ENCODE measurements at places on chromosomes 1 and 21.
A peak's percentile ranks its signal among the peaks of the same experiment; 100 is the strongest.

DNA sequence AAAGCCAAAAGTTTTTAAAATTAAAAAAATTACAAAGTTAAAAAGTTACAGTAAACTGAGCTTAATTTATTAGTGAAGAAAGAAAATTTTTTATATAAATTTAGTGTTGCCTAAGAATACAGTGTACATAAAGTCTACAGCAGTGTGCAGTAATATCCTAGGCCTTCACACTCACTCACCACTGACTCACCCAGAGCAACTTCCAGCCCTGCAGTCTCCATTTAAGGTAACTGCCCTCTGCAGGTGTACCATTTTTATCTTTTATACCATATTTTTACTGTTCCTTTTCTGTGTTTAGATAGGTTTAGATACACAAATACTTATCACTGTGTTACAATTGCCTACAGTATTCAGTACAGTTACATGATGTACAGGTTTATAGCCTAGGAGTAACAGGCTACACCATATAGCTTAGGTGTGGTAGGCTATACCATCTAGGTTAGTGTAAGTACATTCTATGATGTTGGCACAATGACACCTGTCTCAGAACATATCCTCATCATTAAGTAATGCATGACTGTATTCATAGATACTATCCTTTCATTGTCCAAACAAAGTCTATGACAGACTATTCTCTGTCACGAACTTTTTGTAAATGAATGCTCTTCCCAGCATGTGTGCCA is 78.6 kb upstream of the PBX1 start:
- DNase-seq, result no peak

GRCh38 chr1:113021430-113022085 is 51.4 kb upstream of the LRIG2 start:
- no peak for DNase-seq

DNA sequence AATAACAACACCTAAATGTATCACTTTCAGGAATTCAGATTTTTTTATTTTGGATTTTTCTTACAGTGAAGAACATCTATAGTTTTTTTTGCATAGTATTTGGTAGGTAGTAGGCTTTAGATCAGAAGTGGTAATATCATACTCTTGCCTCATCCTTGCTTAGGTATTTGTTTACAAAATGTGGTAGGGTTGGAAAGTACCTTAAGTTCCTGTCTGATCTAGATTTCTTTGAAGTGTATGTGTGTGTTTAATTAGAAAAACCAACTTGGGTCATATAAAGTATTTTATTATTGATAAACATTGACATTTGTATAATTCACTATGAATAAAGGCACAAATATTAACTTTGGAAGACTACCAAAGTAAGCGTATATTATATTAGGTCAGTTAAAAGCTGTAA is 85.3 kb upstream of the GPR88 start:
- no peak for DNase-seq

DNA sequence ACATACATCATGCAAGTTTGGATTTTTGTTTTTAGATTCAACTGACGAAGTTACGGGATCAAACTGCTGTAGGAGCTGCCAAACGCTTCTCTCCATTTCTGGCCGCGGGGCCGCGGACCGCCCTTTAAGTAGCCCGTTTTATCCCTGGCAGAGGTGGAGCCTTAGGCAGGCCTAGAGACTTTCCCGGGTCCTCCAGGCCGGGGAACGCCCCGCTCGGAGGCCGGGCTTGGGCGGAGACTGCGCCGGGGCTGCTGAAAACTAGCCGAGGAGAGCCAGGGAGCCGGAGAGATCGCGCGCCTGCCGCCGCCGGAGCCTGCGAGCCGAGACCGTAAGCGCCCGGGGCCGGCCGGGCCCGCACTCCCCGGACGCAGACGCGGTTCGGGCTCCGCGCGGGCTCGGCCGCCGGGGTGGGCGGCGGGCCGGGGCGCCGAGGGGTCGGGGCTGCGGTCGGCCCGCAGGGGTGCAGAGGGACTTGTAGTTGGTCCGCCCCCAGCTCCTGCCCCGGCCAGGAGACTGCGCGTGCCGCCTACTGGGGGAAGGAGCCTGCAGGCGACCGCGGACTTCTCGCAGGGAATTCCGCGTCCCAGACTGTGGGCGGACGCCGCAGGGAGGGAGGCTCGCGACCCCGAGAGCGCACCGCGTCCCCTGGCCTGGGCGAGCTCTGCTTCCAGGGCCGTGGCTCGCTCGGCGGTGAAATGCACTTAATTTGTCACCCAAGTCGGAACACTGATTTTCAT is at the start of gene EPHX1:
Gene EPHX1 (plus strand): TSS at position 283 of the 737 bp plus-strand sequence. CDS start 18,606 bp downstream, outside the sequence.
- peak; percentile 74 for DNase-seq

DNA sequence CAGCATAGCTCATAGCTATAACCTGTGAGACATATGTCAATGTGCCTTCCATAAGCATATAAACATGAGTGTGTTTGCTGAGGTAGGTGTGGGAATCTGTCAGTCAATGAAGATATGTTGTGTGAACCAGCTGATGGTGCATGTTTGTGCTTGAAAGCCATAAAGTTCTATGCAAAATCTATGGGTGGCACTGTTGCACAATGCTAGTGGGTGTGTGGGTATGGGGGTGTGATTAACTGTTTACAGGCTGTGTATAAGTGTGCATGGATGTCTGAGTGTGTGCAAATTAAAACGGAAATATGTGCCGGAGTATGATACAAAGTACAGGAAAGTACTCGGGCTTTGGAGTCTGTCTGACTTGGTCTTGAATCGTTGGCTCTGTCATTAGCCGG is 1.0 kb upstream of the ATP2B4 start:
- peak; percentile 79 for DNase-seq

- peak; percentile 53 for DNase-seq
Measured at GRCh38 chr1:84724128-84724860, 34.0 kb upstream of the SSX2IP start.

- DNase-seq, result no peak
Measured at GRCh38 chr1:59511476-59512465, 214.9 kb downstream of the FGGY start.

- peak; percentile 66 for DNase-seq
Measured at GRCh38 chr1:201119206-201120197, 7.3 kb upstream of the CACNA1S start.

- DNase-seq, result no peak
Measured at GRCh38 chr1:94801919-94802546, 18.1 kb upstream of the SLC44A3 start.

GRCh38 chr1:160836981-160837557 is 25.6 kb downstream of the CD244 start:
- no peak for DNase-seq

DNA sequence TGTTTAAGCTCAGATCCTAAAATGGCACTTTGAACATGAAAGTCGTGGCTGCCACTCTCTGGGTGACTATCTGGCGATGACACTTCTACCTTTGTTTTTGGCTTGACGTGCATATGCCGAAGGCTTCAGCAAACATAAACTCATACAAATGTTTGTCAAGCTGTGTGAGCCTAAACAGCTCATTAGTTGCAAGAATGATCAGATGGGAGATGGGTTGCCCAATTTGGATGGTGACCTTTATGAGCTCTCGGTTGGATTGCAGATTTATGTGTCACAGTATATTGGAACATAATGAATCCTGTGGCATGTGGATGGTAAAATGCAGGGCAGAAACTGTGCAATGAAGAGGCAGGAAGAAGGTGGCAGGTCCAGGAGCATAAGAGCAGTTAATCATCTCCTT is 229.3 kb downstream of the DISC1 start:
- no peak for DNase-seq

DNA sequence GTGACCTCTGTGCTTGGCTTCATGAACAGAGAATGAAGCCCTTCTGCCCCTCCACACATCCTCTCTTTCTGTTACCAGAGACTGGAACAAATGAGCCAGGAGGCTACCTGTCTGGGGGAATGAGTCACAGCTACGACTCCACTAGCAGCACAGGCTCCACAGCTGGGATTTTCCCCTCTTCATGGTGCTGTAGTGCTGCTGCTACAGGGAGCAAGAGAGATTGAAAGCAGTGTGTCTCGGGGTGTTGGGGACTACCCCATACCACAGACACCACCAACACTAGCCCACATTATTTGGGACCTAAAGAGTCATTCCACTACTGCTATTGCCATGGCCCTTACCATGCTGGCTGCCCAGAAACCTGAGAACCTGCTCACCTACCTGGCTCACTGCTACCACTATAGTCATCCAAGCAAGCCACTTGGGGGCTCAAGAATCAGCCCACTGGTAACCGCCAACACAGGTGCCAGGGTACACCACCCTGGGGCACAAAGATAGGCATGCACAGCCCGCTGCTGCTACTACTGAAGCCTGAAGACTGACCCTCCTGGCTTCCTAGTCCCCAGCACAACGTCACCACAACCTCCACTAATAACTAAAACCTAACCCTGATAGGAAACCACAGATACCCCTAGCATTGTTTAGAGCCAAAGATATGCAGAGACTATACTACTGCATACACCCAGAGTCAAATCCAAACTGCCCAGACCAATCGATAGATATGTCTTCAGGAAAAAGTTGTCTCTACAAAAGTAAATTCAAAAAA is 17.7 kb downstream of the CD1E start:
- no peak for DNase-seq

DNA sequence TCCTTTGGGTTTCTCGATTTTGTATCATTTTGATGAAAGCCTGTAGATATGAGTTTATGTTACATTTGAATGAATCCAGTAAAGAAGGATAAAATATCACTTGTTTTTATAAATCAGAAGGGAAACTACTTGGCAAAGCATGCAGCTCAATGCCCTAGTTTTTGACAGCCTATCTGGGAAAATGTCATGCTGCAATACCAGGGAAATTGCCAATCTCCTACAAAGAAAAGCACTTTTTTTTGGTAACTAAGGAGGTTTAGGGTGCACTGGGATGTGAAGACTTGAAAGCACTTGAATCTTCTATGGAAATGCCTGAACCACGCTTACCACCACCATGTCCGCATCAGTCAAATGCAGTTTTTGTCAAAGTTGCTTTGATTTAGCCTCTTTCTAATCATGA is 446.9 kb upstream of the LRRC7 start:
- no peak for DNase-seq

GRCh38 chr21:42509244-42509643 is 4.4 kb upstream of the SLC37A1 start:
- DNase-seq, result no peak

GRCh38 chr1:215501496-215501895 is 65.6 kb upstream of the KCTD3 start:
- DNase-seq, result no peak

GRCh38 chr21:46111857-46112724 is 14.2 kb downstream of the COL6A2 start:
- DNase-seq, result no peak

DNA sequence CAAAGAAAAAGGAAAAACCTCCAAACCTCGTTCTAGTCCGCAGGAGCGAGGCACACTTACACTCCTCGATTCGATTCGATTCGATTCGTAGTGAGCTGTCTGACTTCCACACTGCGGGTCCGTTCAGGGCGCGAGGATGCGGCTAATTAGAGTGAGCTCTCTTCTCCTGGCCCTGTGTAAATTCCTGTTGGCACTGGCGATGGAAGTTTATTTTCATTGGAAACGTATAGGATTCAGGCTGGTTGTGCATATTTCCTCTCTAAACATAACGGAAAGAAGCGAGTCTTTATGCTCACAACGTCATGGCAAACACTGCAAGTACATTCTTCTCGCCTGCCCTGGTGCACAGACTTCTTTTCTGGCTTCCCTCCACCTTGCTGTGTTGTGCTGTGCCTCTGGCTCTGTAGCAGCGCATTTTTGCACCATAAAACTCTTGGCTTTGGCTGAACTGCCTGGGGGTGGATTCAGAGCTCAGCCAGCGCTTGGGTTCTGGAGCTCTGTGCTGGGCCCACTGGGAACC is 2.7 kb downstream of the HUNK start:
- no peak for DNase-seq

DNA sequence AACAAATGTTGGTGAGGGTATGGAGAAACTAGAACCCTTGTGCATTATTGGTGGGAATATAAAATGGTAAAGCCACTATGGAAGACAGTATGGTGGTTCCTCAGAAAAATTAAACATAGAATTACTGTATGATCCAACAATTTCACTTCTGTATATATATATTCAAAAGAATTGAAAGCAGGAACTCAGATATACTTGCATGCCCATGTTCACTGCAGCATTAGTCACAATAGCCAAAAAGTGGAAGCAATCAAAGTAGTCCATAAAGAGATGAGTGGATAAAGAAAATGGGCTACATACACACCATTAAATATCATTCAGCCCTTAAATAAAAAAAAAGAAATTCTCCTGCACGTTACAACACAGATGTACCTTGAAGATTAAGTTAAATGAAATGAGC is 34.1 kb downstream of the ABL2 start:
- DNase-seq, result no peak

DNA sequence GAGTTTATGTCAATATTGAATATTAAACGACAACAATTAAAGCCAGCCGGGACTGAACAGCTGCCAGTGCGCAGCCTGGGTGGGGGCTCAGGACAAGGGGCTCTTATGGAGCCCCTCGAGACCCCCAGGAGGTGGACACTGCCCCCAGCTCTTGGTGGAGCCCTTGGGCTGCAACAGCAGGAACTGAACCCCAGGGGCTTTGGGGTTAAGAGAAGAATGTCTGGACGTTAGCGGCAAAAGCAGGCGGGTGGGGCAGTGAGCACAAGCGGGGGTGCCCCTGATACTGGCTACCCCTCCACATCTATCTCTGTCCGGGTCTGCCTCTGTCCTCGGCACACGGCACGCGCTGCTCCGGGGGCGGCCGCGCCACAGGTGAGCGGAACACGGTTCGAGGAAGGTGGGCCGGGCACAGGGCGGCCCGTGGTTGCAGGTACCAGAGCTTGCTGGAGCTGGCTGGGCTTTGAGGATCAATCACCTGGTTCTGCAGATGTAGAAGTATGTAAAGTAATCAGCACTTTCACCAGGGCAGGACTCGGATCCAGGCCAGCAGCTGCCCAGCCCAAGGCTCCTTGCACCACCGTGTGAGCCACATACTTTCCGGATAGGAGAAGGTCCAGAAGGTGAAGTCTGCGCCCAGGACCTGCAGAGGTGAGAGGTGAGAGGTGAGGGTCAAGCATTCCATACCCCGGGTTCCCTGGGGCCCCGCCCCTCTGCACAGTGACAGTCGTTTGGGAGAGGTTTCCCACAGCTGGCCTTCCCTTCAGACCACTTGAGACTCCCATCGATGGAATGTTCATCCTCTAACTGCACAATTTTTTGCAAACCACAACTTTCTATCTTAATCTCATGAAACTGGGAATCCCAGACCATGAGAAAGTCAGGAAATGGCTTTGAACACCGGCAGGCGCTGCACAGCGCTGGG is 12.4 kb upstream of the POFUT2 start:
- no peak for DNase-seq

DNA sequence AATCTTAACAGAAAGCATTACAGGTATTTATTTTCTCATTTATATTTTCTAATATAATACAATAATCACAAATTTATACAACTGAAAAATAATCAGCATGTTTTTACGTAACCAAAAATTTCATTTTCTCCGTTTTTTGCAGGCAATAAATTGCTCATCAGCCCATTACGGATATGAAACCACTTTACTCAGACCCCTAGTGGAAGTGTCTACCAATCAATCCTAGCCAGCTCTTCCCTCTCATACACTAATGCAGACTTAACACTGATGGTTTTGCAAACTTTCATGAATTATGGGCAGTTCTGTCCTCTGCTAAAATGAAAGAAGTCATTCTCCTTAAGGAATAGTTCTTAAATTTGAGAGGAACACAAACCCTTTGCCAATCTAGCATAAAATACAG is 124.7 kb downstream of the EIF4G3 start:
- no peak for DNase-seq

Measured in activated CD8-positive, alpha-beta T cell treated with anti-CD3 and anti-CD28 coated beads, Interleukin-2, amount 10 ng/mL, durations not matched to agents 7 days and 5 days (primary cell).